Activated CD8-positive, alpha-beta T cell treated with anti-CD3 and anti-CD28 coated beads, Interleukin-2, amount 10 ng/mL, durations not matched to agents 7 days and 5 days (primary cell): ENCODE measurements at places on chromosomes 1 and 21. TPM values are rescaled to one million over a fixed set of nuclear protein-coding genes. Genes with fewer than 3 reads are reported as not detected.
A peak's percentile ranks its signal among the peaks of the same experiment; 100 is the strongest.

DNA sequence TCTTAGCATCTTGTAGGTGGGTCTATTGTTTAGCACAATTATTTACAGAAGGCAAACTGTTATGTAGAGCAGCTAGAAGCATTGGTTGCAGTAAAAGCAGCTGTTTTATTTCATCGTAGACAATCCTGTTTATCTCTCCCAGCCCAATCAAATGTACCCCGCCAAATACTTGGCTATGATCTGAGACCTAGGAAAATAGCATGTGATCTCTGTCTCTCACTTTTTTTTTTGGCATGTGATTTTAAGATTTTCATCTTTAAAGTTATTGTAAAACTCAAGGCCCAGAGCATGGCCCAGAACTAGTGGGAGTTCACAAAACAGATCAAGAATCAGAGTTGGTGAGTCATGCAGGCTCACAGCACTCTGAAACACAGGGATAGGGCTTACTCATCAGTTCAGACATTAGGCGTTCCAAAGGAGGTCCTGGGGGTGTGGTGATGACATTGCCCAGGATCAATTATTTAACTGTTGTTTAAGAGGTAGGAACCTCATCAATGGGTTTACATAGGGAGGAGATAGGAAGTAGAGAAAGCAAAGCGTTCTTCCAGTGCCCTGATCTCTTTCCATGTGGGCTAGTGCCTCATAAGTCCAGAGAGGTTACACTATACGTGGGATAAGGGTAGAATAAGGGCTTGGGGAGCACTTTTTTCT lies 40.2 kb downstream of the TBX19 start:
- no peak for DNase-seq

- DNase-seq = no peak
Observed at GRCh38 chr1:70767377-70767776, 280.2 kb downstream of the PTGER3 start.

The LY9 gene
- 24.9 TPM for total RNA-seq

GRCh38 chr1:79955966-79956365 lies 949.4 kb upstream of the ADGRL4 start:
- DNase-seq = no peak

DNA sequence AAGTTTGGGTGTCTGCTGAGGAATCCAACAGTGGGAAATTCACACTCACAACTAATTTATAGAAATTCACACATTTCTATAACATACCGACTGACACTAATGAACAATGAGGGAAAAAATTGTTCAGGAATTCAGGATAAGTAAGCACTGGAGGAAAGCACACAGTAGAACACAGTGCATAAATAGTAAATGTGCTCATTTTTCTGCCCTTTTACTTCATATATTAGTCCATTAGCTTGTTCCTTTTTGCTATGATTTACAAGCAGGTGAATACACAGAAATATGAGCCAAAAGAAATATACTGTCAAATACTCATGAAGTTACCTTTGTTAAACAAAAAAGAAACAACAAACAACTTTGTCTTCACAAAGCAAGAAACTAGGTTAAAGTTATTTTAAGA lies 11.3 kb downstream of the NRIP1 start:
- no peak for DNase-seq

GRCh38 chr1:14693949-14694348 lies 95.5 kb downstream of the KAZN start:
- no peak for DNase-seq

The NR5A2 gene
- total RNA-seq = not detected

The CCDC181 gene
- total RNA-seq = not detected

DNA sequence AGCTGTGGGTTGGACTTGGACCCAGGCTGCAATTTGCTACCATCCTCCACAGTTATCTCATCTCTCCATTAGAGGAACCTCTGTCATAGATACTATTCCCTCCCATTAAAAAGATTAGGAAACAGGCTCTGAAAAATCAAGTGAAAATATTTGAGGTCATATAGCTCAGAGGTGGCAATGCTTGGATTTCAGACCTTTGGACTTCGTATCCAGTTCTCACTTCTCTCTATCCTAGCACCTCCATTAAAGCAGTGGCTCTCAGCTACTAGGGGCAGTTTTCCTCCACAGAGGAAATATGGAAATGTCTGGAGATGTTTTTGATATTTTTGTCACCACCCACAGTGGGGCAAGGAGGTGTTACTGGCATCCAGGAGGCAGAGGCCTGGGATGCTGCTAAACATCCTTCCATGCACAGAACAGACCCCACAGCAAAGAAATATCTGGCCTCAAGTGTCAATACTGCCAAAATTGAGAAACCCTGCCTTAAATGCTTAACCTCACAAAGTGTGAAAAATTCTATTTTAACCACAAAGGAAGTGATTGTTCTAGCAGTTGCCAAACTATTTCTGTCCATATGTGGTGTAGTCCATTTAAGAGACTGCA lies 54.1 kb downstream of the C8A start:
- DNase-seq = no peak

GRCh38 chr1:153341431-153341934 lies 7.2 kb downstream of the PGLYRP4 start:
- peak; percentile 17 for DNase-seq

- DNase-seq = no peak
Observed at GRCh38 chr1:27372022-27372807, 2.4 kb downstream of the FCN3 start.

- DNase-seq = no peak
Observed at GRCh38 chr1:28278763-28279162, 19.4 kb downstream of the SESN2 start.

DNA sequence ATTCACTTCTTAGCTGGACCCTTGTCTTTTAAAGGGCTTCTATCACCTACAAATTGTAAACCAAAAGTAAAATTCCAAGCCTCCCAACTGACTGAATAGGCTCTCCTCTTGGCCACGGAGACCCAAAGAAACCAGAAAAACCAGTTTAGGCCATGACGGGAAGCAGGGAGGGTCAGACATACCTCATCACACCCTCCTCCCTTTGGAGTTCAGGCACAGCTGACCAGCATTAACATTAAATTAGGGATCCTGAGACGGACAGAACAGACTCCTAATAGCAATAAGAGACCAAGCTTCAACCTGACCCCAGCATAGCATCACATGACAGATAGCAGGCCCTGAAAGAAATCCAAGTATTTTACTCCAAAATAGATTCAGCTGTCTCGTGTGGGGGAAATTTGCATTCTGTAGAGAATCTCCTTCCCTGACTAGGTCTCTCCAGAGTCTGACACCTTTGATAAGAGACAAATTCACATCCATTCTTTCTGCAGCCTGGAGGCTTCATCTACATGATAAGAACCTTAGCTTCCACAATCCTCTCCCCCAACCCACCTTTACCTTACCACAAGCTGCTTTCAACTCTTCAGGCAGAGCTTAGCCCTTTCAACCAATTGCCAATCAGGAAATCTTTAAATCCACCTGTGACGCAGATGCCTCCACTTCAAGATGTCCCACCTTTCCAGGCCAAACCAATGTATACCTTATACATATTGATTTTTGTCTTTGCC lies 177.1 kb upstream of the RAB4A start:
- no peak for DNase-seq

The FCN3 gene
- not detected for total RNA-seq

- DNase-seq = no peak
Observed at GRCh38 chr1:213466541-213466940, 415.5 kb downstream of the RPS6KC1 start.

The ZZZ3 gene
- total RNA-seq = 34.3 TPM

- no peak for DNase-seq
Observed at GRCh38 chr1:183089025-183089639, 65.9 kb downstream of the LAMC1 start.

DNA sequence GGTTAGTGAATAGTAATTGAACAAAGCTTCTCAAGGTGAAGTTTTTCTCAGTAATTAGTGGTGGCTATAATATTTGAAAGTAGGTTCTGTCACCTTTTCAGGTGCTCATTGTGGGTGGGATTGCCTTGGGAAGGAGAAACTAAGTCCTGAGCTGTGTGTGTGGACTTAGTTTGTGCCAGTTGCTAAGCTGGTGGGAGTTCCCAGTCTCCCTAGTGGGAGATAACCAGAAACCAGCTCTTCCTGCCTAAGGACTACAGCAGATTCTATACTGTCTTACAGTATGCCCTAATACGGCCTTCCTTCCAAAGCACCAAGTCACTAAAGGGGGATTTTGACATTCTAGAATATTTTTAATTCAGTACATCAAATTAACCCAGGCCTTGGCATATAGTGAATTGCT lies 94.3 kb downstream of the PTBP2 start:
- no peak for DNase-seq

DNA sequence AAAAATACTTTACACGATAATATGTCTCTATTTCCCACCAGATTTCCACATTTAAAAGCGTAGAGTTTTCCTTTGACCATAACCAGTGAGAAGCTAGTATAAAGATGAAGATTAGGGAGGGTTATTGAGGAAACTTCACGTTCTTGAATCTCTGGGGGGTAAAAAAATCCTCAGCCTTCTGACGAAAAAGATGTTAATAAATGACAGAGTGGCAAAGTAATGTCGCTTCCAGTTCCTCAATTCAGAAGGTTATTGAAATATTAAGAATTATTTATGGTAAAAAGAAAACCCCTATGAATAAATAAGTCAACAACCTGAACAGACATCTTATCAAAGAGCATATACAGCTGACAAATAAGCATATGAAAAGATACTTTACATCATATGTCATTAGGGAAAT lies 241.0 kb downstream of the GPATCH2 start:
- DNase-seq = no peak

DNA sequence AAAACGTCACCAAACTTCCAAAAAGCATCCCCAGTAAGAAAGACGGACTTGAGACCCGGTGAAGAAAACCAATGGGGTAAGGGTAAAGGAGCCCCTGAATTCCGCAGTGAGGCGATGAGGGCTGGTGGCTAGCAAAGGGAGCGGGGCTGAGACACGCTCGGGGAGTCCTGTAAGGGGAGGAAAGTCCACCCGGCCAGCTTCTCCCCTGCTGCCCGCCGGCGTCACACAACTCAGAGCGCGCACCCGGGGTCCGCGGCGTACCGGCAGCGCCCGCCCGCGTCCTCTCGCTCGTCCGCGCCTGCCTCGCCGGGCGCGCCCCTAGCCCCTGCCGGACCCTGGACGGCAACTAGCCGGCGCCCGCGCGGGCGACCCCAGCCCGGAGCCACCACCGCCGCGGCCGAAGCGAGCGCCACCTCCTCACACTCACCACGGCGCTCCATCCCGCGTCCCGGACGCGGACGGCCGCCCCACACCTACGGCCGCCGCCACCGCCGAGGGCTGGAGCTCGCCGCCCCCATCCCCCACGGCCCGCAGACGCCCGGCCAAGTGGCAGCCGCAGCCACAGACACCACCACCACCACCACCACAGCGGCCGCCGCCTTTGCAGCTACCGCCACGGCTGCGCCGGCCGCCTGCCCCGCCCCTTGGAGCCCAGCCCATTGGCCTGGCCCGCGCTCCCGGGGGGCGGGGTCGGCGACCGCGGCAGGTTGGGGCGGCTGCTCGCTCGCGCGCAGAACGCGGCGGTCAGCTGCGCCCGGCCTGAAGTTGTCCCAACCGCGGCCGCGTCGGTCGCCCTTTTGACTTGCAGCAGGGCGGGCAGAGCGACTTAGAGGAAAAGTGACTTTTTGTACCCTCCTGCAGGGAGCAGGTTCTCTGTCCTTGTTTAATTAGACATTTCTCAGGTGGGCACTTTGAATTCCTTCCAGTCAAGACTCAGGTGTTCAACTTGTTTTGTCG lies 10.0 kb upstream of the ARHGAP29 start:
- peak; percentile 25 for DNase-seq

GRCh38 chr21:46273341-46273740 lies 12.1 kb downstream of the MCM3AP start:
- no peak for DNase-seq

The HCRTR1 gene
- not detected for total RNA-seq
